Forelimb muscle (tissue), 1 donor: ENCODE measurements at places on chromosomes 2 and 18.

DNA sequence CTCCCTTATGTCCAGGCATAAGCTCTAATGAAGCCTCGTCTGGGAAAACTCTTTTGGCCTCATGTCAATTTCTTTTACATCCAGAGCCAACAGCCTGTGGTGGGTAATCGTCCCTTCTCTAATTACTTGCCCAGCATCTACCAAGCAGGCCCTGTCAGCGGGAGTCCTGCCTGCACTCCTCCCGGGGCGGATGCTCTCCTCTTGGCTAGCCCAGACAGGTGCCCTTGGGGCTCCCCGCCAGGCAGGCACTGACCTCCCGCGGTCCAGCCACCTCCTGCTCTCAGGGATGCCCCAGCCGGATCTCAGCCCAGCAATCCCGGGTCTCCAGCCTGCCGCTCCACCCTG is 74.2 kb downstream of the NCAPH start:
- DNase-seq = no peak

DNA sequence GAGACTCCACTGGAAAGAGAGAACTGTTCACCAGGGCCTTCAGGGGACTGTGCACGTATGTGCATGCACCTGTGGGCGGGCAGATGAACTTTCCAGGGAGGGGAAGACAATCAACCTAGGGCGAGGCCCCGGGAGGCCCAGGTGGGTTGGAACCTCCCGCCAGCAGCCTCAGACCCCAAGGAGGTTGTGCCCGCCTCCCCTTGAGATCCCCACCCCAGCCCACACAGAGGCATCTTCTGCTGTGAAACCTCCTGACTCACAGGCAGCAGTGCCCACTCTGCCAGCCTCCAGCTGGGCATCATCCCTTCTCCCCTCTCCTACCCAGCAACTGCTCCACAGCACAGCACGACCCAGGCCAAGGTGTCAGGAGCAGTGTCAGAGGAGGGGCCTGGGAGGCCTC is 54.4 kb downstream of the FAM178B start:
- no peak for DNase-seq

DNA sequence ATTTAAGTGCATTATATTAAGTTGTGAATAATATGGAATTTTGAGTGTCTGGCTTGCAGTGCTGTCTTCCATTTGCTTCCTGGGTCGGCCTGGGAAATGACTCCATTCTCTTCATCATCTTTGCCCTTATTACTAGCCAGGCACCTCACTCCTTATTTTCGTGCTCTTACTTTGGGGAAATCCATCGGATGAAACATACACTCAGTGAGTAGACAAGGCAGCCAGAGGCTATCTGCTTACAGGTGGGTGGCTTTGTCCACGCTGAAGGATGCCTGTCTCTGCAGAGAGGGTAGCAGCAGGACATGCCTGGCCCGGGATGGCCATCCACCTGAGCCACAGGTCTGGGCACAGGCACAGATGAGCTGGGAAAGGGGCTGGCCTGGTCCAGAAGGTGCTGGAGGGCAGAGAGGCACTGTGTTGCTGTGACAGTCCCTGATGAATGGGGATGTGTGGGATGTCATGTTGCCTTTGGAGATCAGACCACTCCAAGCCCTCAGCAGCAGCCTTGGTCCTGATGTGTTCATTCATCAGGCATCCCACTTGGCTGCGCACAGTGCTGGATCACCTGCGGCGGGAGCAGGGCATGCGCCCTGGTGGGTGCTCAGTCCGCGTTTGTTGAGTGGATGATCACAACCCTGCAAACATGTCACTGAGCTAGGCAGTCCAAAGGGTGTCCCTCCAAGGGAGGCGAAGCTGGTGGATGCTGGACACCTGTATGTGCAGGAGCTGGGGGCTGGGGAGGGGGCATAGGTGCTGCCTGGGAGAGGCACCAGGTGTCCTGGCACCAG is 236.0 kb downstream of the LDLRAD4 start:
- no peak for DNase-seq

GRCh38 chr2:140442319-140442718 is 1662.1 kb upstream of the NXPH2 start:
- DNase-seq = peak; percentile 13

- DNase-seq = no peak
Observed at GRCh38 chr2:176158186-176158591, 1.1 kb downstream of the HOXD3 start.

GRCh38 chr2:19786408-19787058 is 115.2 kb downstream of the TTC32 start:
- no peak for DNase-seq

- no peak for DNase-seq
Observed at GRCh38 chr2:57886161-57886786, 160.3 kb upstream of the VRK2 start.

GRCh38 chr2:130871843-130872740 is 35.4 kb downstream of the ARHGEF4 start:
- DNase-seq = no peak

GRCh38 chr2:134842930-134843490 is 4.6 kb downstream of the ACMSD start:
- DNase-seq = no peak

DNA sequence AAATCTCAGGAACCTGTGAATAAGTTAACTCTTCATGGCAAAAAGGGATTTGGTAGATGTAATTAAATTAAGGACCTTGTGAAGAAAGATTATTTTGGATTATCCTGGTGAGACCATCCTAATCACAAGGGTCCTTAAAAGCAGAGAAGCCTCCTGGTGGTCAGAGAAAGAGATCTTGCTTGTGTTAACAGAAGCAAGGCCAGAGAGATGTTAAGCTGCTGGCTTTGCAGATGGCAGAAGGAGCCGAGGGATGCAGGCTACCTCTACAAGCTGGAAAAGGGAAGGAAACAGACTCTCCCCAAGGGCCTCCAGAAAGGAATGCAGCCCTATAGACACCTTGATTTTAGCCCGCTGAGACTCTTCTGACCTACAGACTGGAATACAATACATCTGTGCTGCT is 197.0 kb downstream of the STK39 start:
- no peak for DNase-seq
